IMR-90 (cell line): ENCODE measurements at places on chromosomes 7 and 10. TPM values are rescaled to one million over a fixed set of nuclear protein-coding genes. Genes with fewer than 3 reads are reported as not detected.

- DNase-seq: no peak
Measured at GRCh38 chr10:53088961-53089360, 316.4 kb upstream of the MBL2 start.

GRCh38 chr10:32379950-32380551, 33.1 kb upstream of the EPC1 start:
- DNase-seq: no peak

- peak; percentile 78 for DNase-seq
Measured at GRCh38 chr10:119786117-119786769, 60.4 kb downstream of the INPP5F start.

GRCh38 chr10:30734901-30735300, 105.3 kb upstream of the LYZL2 start:
- no peak for DNase-seq

GRCh38 chr7:425794-426188, 93.9 kb downstream of the PDGFA start:
- DNase-seq: no peak

DNA sequence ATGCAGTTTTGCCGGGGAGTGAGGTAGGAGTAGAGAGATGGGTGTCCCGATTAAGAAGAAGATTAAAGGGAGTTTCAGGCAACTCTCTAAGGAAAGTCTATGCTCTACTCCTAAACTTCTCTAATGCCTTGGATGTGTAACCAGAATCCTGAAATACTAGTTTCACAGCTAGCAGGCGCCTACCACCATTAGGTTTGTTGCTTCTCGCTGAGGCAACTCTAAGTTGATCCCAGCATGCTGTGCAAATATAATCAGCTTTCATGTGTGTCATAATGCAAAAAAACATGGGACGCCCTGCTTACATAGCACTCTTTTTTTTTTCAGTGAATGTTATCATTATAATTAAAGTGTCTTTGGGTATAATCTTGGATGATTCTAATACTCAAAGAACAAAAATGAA, 50.4 kb upstream of the FAM3C start:
- DNase-seq: no peak

- no peak for DNase-seq
Measured at GRCh38 chr10:128776673-128777252, 650.5 kb upstream of the MKI67 start.

GRCh38 chr7:77335581-77335980, 80.6 kb downstream of the GSAP start:
- DNase-seq: no peak

- no peak for DNase-seq
Measured at GRCh38 chr10:127877699-127878098, 15.0 kb downstream of the CLRN3 start.

GRCh38 chr10:1539216-1539615, 198.1 kb downstream of the ADARB2 start:
- no peak for DNase-seq

Gene NANOS1
- under 0.01 and 0.28 TPM in 2 replicates for total RNA-seq

Gene OLAH
- total RNA-seq: under 0.01 TPM in 1 of 2 replicates, not detected in the other

Gene MYH16
- 0.18 and 0.28 TPM in 2 replicates for total RNA-seq

Gene IDI2
- not detected in 2 replicates for total RNA-seq

Gene SFTPA1
- not detected in 2 replicates for total RNA-seq

Gene HOXA5
- total RNA-seq: 19.9 and 23.9 TPM in 2 replicates

Gene IFIT1B
- not detected in 2 replicates for total RNA-seq

Gene ZWINT
- 52.0 and 54.7 TPM in 2 replicates for total RNA-seq

Gene RBAK
- 8.1 and 9.4 TPM in 2 replicates for total RNA-seq

Gene SPDYE3
- total RNA-seq: not detected in 2 replicates
